ENCODE measurements at places on chromosomes 3 and 15.

DNA sequence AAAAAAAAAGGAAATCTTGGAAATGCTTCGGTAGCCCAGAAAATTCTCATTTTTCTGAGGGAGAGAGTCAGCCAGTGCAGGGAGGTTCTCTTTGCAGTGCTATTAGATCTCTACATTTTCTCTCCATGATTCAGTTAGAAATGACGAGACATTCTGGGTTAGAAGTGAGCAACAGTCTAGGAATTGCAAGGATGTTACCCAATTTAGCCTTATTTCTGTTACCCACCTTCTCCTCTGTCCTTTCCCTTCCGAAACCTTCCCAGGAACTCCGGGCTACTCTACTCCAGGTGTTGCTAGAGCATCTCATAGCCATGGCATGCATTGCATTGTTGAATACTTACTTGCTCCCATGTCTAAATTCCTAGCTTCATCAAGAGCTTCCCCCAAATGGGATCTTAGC is 106.8 kb downstream of the EDEM1 start:
- DNase-seq: no peak

GRCh38 chr3:12973827-12974226 is 99.4 kb downstream of the IQSEC1 start:
- DNase-seq: no peak

DNA sequence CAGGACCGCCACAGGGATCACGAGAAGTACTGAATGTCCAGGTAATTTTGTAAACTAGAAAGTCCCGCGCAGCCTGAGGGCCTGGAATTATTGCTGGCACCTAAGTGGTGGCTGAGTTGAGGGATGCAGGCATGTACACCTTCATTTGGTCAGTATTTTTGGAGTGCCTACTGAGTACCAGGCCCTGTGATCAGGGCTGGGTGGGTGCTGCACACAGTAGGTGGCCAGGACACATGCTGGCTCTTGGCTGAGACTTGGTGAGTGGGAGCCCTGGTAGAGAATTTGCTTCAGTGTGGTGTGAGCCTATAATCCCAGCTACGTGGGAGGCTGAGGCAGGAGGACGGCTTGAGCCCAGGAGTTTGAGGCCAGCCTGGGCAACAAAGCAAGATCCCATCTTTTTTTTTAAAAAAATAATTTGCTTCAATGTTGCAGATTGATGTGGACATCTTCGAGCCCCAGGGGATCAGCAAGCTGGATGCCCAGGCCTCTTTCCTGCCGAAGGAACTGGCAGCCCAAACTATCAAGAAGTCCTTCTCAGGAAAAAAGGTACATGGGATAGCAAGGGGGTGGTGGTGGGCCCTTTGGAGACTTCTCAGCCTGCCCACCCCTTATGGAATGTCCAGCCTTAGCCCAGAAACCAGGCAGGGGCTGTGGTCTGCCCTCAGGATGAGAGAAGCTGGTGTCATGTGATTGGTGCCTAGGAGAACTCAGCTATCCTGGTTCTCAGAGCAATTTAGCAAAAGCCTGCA is 2.6 kb downstream of the ITIH1 start:
- no peak for DNase-seq

DNA sequence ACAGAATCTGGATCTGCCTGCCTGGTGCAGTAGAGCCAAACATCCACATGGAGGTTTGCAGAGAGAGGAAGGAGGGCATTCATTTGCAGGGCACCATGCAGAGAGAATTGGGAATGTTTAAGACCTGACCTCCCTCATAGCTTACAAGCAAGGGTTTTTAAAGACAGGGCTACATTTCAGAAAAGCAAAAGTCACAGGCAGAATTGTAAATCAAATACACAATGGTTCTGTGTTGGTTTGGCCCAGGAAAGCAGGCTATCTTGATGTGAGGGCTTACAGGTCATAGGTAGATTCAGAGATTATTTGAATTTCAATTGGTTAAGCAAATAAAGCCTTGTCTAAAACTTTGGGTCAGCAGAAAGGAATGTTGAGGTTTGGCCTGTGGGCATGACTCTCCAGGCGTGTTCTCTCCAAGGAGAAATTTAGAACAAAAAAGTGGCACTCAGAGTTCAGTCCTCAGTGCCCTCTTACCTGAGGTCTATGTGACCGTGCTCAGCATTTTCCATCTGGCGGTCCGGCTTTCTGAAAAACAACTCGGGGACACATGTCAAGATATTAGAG is 91.5 kb downstream of the CD47 start:
- no peak for DNase-seq

- DNase-seq: no peak
Measured at GRCh38 chr3:129614927-129615363, 8.5 kb upstream of the PLXND1 start.

- DNase-seq: no peak
Measured at GRCh38 chr15:61880084-61880483, 180.2 kb downstream of the VPS13C start.

DNA sequence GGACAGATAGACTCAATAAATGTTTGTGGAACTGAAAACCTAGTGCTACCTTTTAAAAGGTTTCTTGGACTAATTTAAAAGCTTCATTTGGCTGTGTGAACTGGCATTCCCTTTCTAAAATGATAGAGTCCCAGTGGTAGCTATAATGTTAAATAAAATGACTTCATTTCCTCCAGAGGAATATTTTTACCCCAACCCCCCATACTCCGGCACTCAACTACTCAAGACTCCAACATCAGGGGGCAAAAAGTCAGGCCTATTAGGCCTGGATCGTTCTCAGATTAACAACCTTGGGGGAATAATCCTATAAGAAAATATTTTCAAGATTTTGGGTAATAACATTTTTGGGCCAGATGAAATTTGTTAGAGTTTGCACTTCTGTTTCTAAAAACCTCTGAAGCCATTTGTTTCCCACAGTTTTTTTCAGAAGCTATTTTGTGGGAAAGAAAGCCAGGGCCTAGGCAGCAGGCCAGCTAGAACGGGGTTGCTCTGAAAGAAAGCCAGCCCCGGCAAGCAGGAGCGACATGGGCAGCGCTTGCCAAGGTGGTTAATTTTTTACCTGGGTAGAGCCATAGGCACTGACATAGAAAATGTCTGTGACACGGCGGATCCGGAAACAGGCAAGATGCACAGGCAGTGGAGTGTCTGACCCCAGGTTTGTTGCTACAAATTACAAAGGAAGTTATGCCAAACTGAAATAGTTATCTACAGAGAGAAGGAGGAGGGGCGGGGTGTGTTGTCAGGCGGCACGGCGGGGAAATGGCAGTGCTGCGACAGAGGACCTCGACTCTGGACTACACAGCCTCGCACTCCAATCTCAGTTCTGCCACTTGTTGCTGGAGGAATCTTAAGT is 84.6 kb downstream of the MAGI1 start:
- DNase-seq: no peak

DNA sequence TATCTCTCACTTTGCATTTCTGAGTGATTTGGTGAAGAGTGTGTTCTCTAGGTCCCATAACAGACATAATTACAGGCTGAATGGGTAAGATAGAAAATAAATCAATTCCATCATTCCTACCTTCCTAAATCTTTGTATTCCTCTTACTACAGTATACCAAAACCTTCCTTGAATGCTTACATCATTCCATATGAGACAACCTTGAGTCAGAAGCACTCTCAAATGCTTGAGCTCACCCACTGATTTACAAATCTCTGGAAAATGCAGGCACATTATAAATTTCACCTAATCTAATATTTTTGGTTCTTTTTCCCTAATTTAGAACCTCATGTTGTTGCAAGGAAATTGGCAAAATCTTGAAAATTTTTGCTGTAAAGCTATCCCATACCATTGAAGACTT is 239.1 kb downstream of the CBLB start:
- DNase-seq: no peak

DNA sequence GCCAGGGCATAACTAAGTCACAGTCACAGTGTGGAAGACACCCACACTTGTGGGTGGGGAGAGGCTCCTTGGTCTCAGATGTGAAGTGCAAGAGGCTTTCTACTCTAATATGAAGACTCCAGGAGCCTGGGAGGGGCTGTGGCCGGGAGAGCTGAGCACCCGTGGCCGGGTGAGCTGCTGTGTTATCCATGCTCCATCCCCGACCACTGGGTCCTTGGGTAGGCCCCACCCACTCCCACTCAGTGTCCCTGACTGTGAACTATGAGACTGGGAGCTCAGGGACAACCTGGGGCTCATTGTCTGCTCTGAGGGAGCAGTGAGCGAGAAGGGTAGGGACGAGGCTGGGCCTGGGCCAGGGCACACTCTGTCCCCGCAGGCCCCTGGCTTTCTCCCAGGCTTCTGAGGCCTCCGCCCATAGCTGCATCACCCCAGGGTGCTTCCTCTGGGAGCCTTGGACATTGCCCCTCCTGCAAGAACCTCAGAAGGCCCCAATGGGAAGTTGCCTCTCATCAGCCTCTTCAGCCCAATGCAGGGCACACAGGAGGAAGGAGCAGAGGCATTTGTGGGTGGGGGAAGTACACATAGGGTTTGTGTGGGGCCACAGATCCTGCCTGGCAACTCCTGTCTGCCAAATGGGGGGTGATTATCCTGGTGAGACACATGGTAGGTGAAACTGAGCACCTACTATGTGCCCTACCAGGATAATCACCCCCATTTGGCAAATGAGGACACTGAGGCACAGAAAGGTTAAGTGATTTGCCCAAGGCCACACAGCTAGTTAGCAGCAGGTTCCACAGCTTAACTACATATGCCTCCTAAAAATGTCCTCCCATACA is 2.4 kb downstream of the ANPEP start:
- DNase-seq: no peak

DNA sequence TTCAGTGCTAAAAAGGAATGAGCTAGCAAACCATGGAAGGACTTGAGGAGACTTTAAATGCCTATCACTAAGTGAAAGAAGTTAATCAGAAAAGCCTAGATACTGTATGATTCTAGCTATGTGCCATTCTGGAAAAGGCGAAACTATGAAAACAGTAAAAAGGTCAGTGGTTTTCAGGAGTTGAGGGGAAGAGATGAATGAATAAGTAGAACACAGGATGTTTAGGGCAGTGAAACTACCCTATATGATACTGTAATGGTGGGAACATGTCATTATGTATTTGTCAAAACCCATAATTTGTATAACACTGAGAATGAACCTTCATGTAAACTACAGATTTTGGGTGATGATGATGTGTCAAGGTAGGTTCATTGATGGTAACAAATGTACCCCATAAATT is 9.6 kb upstream of the CD276 start:
- DNase-seq: no peak

Data from occipital lobe (tissue), 3 donors.